ENCODE measurements at places on chromosomes 1 and 21.
A peak's percentile ranks its signal among the peaks of the same experiment; 100 is the strongest.

GRCh38 chr1:156638189-156638985 is 3.5 kb upstream of the BCAN start:
- no peak for DNase-seq

- DNase-seq, result no peak
Measured at GRCh38 chr1:2856676-2857375, 55.3 kb upstream of the TTC34 start.

DNA sequence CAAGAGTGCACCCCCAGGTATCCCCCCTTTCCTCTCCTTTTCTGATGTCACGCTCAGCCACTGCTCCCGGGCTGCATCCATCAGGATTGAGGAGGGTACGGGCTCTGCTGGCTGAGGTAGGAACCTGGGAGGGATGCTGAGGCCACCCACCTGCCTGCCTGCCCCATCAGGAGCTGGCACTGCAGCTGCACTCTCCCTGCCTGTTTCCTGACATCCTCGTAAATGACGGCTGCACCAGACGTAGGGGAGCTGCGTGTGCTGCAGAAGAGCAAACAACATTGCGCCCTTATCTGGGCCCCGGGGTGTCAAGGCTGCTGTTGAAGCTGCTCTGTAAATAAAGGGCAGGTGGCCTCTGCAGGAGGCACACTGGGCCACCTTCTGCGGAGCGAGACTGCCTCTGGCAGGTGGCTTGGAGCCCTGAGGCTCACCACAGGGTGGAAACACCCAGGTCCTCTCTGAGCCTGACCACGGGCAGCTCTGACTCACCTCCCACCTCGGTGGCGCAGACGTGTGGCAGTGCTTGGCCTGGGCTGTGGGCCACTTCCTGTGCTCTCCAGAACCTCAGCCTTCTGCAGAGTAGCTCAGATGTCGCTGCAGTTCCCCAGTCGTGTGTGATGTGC is 30.9 kb downstream of the SNAP47 start:
- DNase-seq, result peak; percentile 75

- DNase-seq, result no peak
Measured at GRCh38 chr1:65230731-65231481, 78.4 kb upstream of the DNAJC6 start.

DNA sequence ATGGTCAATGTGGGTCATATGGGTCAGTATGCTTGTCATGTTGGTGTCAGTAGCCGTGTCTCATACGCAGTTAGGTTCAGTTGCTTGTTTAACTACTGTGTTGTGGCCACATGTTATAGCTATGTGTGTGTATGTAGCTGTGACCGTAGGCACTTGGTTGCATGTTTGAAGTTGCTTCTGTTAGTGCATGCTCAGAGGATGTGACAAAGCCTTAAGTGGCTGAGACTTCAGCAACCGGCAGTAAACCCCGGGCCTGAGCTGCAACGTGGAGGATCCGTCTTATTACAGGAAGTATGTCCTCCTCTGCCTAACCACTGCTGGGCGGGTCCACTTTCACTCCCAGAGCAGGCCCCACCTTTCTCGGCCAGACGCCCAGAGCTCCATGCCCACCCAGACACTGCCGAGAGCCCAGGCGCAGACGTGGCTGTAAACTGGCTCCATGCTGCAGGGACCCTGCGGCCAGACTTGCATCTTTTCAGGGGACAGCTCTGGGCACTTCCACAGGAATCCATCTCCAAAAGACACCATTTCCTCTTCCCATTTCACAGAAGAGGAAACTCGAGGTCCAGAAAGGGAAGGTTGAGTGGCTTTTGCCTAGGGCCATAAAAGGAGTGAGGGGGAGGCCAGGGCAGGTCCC is 2.2 kb downstream of the TCEA3 start:
- DNase-seq, result no peak

- DNase-seq, result no peak
Measured at GRCh38 chr1:237713916-237714315, 176.8 kb downstream of the ZP4 start.

- DNase-seq, result no peak
Measured at GRCh38 chr1:211158866-211159265, 24.9 kb upstream of the KCNH1 start.

DNA sequence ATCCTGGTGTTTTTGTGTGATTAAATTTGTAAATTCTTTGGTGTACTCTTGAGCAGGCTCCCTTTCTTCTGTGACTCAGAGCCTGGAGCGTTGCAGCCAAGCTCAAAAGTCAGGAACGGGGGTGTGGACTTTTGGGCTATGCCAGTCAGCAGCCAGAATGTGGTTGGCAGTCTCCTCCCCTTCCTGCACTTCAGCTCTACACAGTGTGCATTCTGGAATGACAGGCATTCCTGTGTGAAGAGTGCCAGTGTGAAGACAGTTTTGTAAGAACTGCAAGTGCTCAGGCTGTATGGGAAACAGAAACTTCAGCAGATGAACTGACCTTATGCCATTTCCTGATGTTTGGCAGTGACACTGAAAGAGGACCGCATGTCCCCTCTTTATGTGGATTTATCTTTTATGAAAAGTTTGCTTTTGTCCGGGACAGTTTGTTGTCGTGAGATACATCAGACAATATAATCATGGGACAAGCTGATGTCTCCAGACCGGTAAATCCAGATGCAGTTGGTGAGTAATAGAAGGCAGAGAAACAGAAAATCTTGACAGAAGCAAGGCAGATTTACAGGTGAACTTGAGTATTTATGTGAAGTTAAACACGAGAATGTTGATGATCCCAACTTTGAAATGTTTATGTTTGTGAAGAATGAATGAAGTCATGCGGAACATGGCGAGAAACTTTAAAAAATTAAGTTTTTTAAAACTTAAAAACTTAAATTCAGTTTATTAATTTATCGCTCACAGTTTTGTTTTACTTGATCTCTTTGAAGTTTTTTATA is 67.7 kb upstream of the RCC1 start:
- DNase-seq, result no peak

DNA sequence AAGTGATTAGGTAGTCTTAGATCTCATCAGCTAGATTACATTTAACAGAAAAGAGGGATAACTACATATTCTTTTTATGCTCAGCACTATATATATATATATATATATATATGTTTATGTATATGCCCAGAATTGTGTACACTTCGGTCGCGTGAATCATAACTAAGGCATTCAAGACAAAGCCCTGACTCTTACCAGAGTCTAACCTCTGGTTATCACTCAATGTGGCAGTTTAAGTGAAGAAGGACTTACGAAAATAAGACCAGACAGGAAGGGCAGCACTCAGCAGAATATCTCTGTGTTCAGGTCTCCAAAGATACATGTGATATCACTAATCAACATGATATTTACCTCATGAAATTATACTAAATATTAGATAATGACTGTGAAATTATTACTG is 1326.7 kb downstream of the MRPL39 start:
- no peak for DNase-seq

DNA sequence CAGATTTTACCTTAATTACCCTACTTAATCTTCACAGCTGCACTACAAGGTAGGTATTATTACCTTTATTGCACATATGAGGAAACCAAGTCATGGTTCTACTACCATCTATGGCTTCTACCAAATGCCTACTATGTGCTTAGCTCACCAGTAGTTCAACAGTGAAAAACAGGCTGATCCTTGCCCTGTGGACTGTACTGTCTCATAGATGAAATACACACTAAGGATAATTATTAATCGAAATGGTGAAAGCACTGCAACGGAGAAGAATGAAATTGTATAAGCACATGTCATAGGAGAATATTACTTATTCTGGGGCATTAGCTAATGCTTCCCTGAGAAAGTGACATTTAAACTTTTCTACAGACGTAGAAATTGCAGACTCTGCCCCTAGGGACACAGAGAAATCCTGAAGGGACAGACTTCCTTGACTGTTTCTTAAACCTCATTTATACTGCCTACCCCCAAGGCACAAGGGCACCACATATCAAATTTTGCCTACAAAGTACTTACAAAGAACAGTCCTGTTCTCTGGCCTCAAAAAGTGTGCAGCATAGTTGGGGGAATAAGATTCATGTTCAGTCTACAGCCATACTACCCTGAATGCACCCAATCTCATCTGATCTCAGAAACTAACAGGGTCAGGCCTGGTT is 148.4 kb upstream of the ZC3H11B start:
- no peak for DNase-seq
